Common myeloid progenitor, CD34-positive (primary cell): ENCODE measurements at places on chromosomes 3 and 15.
A peak's percentile ranks its signal among the peaks of the same experiment; 100 is the strongest.

DNA sequence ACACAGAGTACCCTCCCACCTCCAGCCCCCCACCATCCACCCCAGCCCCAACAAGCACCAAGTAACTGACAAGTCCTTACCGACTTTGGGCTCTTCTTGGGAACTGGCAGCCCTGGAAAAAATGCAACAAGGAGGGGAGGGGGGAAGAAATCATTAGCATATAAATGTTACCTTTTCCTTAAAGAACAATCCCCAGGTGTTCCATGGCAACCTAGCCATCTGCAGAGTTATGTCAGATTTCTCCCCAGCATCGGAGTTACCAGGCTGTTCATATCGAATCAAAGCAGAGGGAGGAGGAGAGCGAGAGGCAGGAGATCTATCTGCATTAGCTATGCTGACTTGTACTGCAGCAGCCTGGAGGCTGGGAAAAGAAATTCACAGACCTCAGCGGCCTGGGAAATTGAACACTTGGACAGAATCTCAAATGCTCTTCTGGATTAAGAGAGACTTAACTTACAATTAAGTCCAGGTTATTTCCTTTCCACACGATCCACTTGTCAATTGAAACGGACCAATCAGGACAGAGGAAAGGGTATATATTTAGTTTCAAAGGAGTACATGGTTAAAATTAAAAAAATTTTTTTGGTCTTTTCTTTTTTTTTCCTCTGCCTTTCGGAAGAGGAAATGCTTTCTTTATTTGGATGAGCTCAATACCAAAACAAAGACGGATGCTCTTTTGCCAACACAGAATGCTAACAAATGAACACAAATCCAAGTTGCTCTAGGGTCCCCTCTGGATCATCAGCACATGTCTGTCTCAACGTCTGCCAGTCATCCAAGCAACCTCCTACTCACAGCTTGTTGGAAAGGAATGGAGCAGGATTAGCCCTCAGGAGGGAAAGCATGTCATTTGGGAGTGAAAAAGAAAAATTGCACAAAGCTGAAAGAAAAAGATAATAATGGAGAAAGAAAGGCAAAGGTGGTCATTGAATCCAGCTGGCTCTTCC is 637.1 kb downstream of the MAGI1 start:
- no peak for DNase-seq

- no peak for DNase-seq
Observed at GRCh38 chr3:178623666-178624255, 87.5 kb downstream of the KCNMB2 start.

GRCh38 chr3:88150806-88151205 is 1.0 kb downstream of the C3orf38 start:
- DNase-seq: peak; percentile 86

DNA sequence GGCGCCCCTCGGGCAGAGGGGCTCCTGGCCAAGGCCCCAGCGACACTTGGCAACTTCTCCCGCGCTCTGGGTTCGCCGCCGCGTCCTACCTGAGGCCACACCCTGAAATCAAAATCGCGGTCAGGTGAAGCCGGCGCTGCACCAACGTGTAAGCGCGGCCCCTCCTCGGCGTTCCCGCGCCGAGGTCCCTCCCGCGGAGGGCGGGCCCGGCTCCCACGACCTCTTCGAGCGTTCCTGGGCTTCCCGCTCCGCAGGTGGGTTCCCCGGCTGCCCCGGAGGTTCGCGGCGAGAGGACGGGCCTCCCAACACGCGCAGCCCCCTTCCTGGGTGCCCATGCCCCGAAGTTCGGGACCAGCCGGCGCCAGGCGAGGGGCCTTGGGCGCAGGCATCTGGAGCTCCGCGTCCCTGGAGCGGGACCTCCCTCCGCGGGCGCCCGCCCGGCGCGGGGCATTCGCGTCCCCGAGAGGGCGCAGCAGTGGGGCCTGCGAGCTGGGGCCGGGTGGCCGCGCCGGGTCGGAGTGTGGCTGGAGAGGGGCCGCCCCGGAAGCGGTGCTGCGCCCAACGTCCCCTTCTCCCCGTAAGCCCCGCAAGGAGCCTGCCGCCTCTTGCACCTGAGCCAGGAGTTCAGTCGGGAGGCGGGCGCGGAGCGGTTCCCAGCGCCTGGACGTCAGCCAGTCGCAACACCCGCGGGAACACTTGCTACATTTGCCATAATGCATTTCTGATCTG is 13.7 kb downstream of the PAK6 start:
- DNase-seq: no peak

GRCh38 chr3:108877901-108878300 is 55.3 kb downstream of the TRAT1 start:
- DNase-seq: no peak

DNA sequence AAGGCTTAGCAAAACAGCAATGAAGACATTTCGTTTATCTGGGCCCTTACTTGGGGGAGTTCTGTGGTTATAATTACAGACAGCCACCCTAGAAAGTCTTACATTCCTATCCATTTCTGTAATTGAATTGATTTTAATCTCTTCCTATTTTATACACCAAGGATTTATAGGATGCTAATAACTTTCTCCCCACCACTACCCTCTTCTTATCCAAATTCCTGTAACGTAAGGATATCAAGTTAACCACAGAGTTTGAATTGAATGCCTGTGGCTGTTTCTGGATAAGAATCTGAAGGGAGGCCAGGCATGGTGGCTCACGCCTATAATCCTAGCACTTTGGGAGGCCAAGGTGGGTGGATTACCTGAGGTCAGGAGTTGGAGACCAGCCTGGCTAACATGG is 78.6 kb downstream of the MLH1 start:
- DNase-seq: no peak
